ENCODE measurements at places on chromosomes 12 and 14. TPM values are rescaled to one million over a fixed set of nuclear protein-coding genes. Genes with fewer than 3 reads are reported as not detected.

DNA sequence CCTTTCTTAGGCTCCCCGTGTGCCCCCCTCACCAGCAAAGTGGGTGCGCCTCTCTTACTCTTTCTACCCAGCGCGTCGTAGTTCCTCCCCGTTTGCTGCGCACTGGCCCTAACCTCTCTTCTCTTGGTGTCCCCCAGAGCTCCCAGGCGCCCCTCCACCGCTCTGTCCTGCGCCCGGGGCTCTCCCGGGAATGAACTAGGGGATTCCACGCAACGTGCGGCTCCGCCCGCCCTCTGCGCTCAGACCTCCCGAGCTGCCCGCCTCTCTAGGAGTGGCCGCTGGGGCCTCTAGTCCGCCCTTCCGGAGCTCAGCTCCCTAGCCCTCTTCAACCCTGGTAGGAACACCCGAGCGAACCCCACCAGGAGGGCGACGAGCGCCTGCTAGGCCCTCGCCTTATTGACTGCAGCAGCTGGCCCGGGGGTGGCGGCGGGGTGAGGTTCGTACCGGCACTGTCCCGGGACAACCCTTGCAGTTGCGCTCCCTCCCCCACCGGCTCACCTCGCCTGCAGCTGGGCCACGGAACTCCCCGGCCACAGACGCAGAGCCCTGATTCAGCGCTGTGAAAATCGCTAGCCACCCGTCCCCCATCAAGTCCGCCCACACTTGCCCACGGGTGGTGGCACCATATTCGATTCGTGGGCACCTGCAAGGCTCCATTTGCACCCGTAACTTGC lies 1.3 kb downstream of the TMEM233 start:
- no peak for DNase-seq

DNA sequence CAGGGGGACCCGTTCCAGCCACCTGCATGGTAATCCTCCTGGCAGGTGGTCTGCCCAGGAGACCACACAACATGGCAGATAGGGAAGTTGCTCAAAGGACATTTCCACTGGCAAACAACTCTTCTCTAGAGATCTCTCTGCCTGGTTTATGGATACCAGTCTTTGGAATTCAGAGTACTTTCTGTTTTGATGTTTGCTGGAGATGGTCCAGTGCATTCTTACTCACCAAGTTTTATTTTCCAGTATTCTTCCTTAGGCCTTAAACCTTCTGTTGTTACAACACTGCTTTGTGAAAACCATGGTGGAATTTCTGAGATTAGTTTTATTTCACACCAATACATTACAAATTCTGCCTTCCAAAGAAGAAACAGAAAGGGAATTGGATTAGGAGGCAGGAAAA lies 428.3 kb downstream of the FUT8 start:
- no peak for DNase-seq

AQP2 gene
- polyA plus RNA-seq: 78.6 TPM

SNRNP35 gene
- 39.1 TPM for polyA plus RNA-seq

DNA sequence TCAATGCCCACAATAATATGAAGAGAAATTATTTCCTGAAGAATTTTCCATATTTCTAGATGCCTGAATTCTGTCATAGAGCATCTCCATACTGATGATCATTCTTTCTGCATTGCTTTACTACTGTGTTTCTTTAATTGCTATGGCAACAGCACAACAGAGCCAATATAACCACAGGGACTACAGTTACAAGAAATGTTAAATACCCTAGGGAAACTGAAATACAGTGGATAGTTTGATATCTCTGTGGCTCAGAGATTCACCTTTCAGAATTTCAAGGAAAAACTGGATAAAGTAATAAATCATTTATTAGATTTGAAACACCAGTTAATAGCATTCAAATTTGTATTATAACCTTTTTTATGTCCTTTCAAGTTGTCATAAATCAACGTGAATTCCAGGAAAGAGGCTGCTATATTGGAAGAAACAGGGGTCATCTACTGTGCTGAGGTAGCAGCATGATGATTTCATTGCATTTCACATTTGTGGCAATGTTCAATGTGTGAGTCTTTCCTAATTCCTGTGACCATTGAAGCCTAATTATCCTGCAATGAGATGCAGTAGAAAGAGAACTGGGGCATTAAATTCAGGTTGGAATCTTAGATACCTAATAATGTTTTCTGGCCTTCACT lies 267.1 kb downstream of the LRFN5 start:
- DNase-seq: no peak

OR6C2 gene
- polyA plus RNA-seq: not detected

PRPH gene
- polyA plus RNA-seq: 0.17 TPM

DNA sequence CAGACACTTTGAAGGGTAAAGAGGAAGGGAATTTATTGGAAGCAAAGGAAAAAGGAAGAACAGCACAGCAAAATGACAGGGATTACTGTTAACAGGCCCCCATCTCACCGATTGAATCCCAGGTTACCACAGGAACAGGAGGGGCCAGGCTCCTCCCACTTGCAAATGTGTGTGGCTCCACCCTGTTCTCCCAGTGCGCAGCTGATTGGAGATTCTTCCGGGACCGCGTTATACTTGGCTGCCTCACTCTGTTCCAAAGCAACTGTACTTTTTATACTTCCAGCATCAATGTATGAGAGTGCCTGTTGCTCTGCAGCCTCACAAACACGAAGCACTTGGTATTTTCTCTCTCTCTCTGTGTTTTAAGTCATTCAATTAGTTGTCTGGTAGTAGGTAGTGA lies 273.6 kb upstream of the MDGA2 start:
- DNase-seq: no peak

- no peak for DNase-seq
Measured at GRCh38 chr12:56013482-56013881, 7.4 kb upstream of the IKZF4 start.

- DNase-seq: no peak
Measured at GRCh38 chr12:21644516-21644915, 13.1 kb downstream of the LDHB start.

DNA sequence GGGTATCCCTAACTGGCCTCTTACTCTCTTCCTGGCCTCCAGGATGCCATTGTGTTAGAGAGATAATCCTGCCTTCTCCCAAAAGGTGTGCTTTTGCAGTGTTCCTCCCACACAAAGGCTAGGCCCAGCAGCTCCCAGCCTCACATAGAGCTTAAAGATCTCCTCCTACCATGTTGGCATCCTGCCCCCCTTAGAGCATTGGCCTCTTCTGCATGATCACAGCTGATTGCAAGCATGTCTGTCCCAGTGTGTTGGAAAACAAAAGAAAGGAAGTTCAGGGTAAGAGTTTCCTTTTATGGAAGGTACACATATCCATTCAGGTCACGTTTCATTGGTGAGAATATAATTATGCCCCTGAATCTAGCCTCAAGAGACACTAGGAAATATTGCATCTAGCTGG lies 405.4 kb downstream of the TMTC2 start:
- DNase-seq: no peak

- no peak for DNase-seq
Measured at GRCh38 chr12:66203820-66204219, 14.8 kb downstream of the IRAK3 start.

GRCh38 chr14:22052795-22053194 lies 379.2 kb upstream of the OR4E1 start:
- no peak for DNase-seq

Data from right renal cortex interstitium (tissue), 3 donors.